ENCODE measurements at places on chromosomes 11 and 22.

- DNase-seq: no peak
Observed at GRCh38 chr22:20948450-20948849, 18.6 kb upstream of the AIFM3 start.

DNA sequence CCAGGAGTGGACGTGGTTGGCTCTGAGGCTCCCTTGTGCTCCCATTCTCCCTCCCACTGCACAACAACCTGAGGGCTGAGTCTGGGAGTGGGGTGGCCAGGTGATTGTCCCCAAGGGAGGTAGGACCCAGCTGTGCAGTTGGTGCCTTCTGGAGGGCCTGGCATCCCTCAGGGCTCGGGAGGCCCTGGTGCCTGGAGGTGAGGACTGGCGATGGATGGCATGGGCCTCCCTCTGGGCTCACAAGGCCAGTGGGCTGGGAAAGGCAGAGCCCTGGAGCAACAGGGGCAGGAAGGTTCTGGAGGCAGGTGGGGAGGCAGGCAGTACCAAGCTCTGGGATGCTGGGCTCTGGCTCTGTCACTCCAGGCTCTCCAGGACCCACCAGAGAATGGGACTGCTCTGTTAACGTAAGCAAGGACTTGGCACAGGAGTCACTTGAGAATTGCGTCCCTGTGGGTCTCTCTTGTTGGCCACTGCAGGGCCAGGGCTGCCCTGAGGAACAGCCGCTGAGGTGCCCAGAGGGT is 114.2 kb downstream of the KCNQ1OT1 start:
- DNase-seq: no peak

GRCh38 chr11:113518716-113519495 is 43.7 kb upstream of the DRD2 start:
- no peak for DNase-seq

DNA sequence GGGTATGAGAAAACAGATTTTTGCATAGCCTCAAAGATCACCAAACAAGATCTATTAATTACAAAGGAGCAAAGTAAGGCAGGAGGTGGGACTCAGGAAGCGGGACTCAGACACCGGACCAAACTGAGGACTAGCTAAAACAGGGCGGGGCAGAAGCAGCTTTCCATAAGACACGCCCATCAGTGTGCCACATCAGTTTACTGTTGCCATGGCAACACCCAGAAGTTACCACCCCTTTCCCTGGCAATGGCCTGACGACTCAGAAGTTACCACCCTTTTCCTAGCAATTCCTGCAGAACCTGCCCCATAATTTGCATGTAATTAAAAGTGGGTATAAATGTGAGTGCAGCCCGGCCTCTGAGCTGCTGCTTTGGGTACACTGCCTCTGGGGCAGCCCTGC is 173.9 kb downstream of the SHANK2 start:
- no peak for DNase-seq

Data from stimulated activated CD4-positive, alpha-beta T cell treated with anti-CD3 and anti-CD28 coated beads, Interleukin-4, amount 100 ng/mL, for 48 hours (primary cell).